Dorsolateral prefrontal cortex (tissue), 122 donors: ENCODE measurements at places on chromosomes 6 and 20.

- DNase-seq, result no peak
These were observed 269.1 kb upstream of the TBX18 start for GRCh38 chr6:85033547-85033946.

DNA sequence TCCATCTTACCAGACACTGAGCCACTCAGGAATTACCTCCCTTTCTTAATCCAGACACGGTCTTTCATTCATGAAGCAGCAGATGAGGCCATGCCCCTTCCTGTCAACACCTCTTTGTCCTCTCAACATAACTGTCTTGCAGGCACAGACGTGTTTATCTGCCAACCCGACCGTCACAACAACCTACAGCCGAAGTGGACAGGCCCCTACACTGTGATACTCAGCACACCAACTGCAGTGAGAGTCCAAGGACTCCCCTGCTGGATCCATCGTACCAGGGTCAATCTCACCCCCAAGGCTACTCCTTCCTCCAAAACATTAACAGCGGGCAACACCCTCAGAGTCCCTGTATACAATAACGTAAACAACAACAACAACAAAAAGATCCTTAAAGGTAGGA, 30.6 kb upstream of the ULBP3 start:
- no peak for DNase-seq

DNA sequence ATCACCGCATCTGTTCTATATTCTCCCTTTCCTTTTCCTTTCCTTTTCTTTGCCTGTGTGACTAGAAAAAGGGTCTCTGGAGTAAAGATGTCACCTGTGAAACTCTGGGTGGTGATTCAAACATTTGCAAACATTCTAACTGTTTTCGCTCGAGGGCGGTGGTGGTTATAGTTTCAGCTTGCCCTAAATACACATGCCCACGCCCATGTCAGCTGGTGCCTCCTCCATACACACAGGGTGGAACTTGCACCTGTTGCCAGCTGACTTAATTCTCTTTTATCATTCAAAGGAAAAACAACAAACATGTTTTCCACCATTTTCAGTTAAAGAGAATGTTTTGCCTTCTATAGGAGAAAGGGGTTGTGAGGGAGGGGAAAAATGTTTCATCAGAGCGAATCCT, 381.9 kb upstream of the ARID1B start:
- DNase-seq, result no peak

DNA sequence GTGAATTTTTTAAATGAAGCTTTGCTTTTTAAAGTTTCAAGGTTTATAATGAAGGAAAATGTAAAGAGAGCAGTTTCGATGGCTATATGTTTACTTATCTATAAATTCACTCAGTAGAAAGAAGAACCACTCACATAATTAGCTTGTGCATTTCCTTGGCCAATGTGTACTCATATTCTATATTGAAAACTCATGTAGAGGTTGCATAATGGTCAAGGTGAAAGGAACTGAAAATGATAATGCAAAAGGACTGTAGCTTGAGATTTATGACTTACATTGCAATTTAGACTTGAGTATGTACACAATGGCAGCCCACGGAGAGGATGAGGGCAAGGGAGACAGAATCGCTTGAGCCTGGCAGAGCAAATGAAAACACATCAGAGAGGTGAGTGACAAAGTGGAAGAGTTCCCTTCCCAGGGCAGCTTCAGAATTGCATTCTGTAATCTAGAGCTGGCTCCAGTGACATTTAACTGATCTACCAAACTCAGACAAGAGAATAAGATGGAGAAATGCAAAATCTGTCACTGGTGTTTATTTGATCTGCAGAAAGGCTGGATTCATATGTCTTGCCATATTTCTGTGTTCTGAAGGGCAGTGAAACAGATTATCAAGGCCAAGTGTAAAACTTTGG, 191.8 kb downstream of the TMEM200A start:
- DNase-seq, result no peak

- DNase-seq, result no peak
These were observed 12.7 kb upstream of the PPP1R3G start for GRCh38 chr6:5072440-5072839.

DNA sequence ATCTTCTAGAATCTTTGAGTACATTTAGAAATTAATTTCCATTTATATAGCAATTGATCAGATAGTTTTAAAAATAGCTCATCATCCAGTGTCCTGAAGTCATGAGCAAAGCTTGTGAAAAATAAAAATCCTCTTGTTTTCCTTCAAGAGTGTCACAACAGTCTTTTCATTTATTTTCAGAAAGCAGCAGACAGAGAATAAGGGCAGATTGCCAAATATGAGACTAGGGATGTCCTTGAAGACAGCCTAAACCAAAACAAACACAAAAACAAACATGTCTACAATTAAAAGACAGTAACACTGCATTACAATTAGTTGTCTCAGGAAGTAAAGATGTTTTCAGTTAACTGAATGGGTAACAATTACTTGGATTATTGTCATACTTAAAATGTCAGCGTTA, 682.8 kb downstream of the TFAP2A start:
- no peak for DNase-seq

DNA sequence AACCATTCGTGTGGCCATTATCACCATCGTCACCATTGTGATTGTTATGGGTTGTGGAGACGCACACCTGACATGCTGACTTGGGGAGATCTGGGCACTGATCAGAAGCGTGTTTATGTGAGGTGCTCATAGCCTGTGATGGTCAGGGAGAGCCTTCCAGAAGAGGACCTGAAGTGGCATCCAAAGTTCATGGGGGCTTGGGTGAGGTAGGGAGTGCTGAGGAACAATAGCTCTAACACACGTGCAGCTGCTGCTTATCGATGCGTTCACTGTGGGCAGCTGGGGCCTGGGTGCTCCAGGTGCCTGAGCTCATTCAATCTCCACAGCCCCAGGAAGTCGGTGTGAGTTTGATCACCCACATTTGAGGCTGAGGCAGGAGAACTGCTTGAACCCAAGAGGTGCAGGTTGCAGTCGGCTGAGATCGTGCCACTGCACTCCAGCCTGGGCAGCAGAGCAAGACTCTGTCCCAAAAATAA, 227.3 kb downstream of the PREX1 start:
- peak; percentile 5 for DNase-seq

- DNase-seq, result no peak
These were observed 6.4 kb upstream of the PNPLA1 start for GRCh38 chr6:36263390-36264000.

GRCh38 chr20:3922223-3922982, 33.2 kb downstream of the PANK2 start:
- no peak for DNase-seq

DNA sequence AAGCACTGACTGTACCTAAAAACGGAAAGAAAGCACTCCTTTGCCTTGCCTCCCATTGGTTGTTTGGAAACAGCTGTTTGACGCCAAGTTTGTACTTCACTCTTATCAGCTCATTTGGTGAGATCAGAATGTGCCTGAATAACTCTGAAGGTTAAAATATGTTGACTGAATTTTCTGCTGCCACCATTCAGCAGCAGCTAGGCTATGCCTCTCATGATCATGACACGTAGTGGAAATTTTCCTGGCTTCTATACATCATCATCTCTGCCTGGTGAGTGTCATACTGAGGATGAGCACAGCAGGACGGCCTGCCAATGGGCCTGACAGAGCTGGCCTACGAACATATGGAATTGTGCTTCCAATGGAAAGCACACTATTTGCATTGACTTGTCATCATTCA, 704.9 kb upstream of the CITED2 start:
- peak; percentile 59 for DNase-seq

GRCh38 chr6:110813338-110814101, 1.7 kb downstream of the CDK19 start:
- DNase-seq, result no peak

- no peak for DNase-seq
These were observed 6.2 kb downstream of the ZBTB2 start for GRCh38 chr6:151385177-151385576.

DNA sequence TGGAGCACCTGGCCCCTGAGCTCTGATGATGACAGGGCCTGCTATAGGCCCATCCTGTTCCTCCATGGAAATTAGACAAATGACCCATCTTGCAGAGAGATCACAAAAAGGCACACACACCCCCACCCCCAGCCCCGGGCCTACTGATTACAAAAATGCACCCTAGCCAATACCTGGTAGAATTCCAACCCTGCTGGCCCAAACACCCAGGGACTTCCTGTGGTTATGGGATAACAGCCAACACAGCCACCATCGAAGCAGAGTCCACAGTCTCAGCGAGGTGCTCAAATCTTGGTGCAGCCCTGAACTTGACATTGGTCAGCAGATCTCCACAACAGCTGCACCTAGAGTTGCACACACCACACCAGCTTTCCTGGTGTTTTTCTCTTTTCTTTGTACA, 17.0 kb downstream of the NCR2 start:
- no peak for DNase-seq

- no peak for DNase-seq
These were observed 12.5 kb downstream of the SESN1 start for GRCh38 chr6:109082188-109082577.

- no peak for DNase-seq
These were observed 29.7 kb downstream of the PDRG1 start for GRCh38 chr20:31922181-31922580.

DNA sequence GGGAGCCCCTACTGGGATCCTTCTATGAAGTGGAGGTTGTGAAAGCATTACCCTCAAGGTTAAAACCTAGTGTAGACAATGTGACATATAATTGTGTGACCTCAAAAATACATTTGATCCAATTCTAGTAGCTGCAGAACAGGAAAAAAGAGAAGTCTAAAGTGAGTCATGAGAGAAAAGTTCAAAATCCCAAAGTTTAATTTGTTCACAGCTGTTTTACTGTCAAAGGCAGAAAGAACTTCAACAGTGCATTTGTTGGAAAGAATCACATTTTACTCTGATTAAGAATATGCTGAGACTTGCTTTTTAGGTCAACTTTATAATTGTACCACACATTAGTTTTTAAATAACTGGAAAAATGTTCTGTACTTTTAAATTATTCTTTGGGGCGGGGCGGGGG, 1027.4 kb upstream of the FLRT3 start:
- no peak for DNase-seq

DNA sequence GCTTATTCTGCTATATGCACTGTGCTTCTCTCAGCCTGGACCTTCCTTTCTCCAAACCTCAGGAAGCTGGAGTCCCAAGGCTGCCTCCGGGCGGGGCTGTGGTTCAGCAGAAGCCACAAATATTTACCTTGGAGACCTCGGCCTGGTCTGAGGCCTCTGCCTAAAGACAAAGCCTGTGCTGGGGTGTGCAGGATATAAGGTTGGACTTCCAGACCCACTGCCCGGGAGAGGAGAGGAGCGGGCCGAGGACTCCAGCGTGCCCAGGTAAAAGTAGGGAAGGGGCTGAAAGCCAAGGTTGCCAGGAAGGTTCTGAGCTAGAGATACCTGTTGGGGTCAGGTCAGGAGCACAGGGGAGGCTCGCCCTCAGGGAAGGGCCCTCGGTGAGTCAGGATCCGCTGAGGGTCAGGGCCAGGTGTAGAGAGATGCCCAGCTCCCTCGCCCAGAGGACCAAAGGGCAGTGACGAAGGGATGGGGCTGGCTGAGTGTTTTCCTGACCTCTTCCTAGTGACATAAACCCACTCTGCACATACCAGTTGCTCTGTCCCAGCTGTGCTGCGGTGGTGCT, at the start of gene BPIFB1:
Gene BPIFB1, plus strand, starts transcription at position 224 of the 565 bp plus-strand sequence. CDS start 2,860 bp downstream, outside the sequence.
- no peak for DNase-seq

GRCh38 chr6:43869079-43869710, 99.2 kb downstream of the VEGFA start:
- DNase-seq, result no peak

DNA sequence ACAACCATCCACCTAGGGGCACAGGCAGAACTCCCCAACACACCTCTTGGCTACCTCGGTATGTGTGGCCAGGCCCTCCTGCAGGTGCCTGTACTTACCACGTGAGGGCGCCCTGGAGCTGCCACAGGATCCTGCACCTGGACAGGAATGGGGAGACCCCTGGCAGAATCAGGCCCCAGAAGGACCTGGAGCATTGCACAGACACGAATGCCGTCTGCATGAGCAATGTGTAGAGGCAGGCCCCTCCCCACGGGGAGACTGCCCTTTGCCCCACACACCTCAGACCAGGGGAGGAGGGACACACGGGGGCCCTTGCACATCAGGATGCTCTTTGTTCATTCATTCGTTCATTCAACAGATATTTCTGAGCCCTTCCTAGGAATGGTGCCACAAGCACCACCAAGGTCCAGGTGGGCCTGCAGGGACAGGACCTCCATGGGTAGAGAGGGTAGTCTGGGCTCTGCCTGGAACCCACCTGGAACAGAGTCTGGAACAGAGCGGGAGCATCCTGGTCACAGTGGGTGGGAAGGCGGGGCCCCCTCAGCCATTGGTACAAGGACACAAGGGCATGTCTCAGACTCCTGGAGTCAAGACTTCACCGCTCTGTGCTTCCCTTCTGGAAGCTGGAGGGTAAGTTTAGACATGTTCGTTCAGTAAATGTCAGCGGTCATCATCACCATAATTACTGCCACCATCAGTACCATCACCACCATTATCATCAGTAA, 32.3 kb downstream of the YTHDF1 start:
- DNase-seq, result no peak

GRCh38 chr6:119470893-119471542, 121.5 kb upstream of the MAN1A1 start:
- DNase-seq, result no peak

- DNase-seq, result no peak
These were observed 85.2 kb downstream of the KIF16B start for GRCh38 chr20:16488086-16488485.

DNA sequence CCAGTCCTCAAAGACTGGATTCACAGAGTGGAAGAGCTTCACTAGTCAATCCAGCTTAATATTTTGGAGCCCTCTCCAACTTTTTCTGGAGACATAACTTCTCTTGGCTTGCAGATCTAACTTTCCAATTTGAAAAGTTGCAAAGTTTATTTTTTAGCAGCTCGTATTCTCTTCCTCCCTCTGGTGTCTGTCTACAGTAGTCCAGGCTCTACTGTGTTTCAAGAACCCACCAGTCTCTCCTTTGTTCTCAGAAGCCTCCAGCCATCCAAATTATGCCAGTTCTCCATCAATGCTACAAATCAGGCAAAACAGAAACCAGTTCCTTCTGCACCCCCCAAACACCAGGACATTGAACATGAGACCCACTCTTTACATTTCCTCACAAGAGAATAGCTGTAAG, 376.1 kb upstream of the OPRM1 start:
- DNase-seq, result no peak

DNA sequence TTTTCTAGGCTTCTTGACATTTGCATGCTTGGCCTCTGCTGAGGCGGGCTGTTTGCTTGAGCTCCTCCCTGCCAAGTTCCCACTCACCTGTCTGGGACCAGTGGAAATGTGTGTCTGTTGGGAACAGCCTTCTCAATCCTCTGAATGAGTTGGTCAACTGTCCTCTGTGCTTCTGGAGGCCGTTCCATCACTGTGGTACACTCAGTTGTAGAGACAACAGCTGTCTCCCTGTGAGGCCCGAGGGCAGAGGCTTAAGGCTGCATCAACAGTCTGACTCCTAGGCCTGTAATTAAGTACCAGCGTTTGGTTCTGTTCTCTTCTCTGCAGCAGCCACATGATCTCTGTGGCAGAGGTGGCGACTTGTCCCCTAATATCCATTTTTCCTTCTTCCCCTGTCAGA, 110.9 kb downstream of the CDC5L start:
- DNase-seq, result no peak

GRCh38 chr20:12173347-12174012, 255.8 kb downstream of the BTBD3 start:
- DNase-seq, result no peak
